EL (cell line): ENCODE measurements at places on chromosomes 2 and 18.

- no peak for DNase-seq
These were observed 55.8 kb downstream of the ASXL2 start for GRCh38 chr2:25822190-25823117.

DNA sequence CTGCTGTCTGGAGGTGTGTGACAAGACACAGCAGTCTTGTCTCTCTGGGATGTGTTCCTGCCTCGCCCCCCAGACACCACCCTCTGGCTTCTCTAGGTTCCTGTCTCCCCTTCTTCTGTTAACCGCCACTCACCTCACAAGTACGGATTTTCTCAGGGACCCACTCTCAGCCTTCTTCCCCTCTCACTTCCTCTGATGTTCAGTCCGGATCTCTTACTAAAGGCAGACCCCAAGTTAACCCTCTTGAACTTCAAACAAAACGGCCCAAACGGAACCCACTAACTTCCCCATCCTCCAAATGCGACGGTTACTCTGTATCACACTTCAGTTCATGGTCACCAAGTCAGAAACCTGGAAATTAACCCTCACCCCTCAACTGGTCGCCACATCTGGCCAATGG lies 32.0 kb downstream of the B4GALT6 start:
- DNase-seq: no peak

- no peak for DNase-seq
These were observed 1082.0 kb downstream of the SOCS6 start for GRCh38 chr18:71370671-71371445.

GRCh38 chr2:159003555-159003954 lies 35.1 kb downstream of the TANC1 start:
- no peak for DNase-seq

GRCh38 chr2:41735476-41735875 lies 312.3 kb upstream of the PKDCC start:
- no peak for DNase-seq

DNA sequence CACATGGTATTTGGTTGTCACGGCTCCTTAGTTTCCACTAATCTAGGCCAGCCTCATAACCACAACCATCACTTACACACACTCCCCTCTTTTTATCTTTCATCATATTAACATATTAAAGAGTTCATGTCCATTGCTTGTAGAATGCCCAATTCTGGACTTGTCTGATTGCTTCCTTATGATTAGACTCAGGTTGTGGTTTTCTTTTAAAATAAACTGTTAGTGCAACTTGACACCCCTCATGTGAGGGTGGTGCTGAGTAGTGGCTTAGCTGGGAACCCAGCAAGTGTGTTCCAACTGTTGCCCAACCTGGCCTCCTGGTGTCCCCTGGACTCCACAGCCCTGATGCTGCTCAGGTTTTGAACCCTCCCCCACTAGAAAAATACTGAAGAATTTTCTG lies 20.1 kb upstream of the CD207 start:
- no peak for DNase-seq

- no peak for DNase-seq
These were observed 127.8 kb downstream of the MEP1B start for GRCh38 chr18:32317651-32318050.

- DNase-seq: no peak
These were observed 3.7 kb downstream of the FAM98A start for GRCh38 chr2:33595385-33595784.

DNA sequence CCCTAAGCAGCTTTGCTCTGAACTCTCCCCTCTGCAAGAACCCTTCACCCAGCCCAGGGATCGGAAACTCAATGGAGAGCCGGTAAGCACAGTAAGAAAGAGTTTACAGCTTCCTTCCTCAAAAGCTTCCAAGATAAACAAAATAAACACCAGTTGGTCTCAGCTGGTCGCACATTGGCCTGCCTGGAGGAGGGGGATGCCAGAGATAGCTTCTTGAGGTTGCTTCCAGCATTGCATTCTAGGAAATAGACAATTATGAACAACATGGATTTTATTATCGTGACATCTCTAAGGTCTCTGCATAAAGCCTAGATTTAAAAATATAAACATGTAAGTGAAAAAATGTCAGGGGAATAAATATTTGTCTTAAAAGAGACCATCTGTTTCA lies 141.5 kb upstream of the PKDCC start:
- DNase-seq: no peak

DNA sequence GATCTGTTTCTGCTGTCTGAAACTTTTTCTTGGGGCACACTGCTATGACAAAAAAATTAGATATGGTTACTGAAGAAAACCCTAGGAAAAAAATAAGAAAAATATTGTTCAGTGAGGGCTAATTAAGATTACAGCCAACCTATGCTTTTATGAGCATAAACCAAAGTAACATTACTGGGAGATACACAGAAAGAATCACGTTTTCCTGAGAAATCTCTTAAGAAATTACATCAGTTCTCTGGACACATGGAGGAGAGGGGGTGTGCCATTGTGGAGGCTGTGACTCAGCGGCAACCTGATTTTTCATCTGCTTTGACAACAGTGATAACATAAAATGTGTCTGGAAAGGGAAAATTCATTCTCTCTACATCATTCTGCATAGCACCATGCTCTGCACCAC lies 13.4 kb upstream of the NMI start:
- DNase-seq: peak; percentile 50

GRCh38 chr2:160380611-160381010 lies 113.0 kb downstream of the RBMS1 start:
- no peak for DNase-seq

- no peak for DNase-seq
These were observed 200.3 kb downstream of the PDE11A start for GRCh38 chr2:177872286-177872685.

DNA sequence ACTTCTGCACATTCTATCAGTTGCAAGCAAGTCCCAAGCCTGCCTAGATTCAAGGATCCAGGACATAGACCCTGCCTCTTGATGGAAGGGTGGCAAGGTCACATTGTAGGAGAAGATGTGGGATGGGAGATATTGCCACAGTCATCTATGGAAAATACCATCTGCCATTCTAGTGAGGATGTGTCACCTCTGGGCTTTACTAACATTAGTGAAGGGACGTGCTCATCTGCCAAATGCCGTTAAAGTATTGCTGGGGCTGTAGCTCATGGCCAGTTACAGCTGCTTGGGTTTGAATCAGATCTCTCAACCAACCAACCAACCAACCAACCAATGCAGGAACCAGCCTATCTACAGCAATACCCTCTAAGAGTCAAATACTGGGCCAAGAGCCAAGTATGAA lies 49.0 kb downstream of the E2F6 start:
- no peak for DNase-seq

DNA sequence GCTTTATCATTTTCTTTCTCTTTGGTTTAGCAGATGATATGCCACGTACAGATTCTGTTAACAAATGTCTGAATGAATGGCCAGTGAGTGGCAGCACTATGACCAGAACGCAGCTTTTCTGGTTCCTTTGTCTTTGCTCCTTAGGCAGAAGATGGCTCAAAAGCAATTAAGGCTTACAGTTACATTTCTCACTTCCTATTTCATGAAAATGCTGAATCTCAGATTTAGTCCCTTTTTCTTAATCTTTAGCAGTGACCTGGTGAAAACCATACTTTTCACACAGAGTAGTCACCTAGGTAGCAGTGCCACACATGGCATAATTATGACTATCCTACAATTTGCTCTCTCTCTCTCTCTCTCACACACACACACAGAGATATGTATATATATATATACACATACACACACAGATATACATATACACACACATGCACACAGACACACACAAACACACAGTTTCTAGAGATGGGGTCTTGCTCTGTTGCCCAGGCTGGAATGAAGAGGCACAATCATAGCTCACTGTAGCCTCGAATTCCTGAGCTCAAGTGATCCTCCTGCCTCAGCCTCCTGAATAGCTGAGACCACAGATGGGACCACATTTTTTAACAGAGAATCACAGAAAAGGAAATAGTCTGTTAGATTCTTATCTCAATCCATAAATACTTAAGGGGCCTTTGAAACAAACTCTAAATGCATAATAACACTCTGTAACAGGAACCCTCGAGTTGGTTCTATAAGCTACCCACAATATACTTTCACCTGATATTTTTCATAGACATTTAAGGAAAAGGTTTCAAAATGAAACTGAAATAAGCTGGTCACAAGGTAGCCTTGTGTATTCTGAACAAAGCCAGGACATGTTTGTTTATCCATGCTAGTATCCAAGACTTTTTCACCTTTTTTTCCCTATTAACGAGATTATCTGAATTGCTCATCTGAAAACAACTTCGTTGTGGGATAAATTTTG lies 11.6 kb downstream of the PDE6D start:
- peak; percentile 18 for DNase-seq

GRCh38 chr2:85861180-85861579 lies 27.6 kb downstream of the ST3GAL5 start:
- DNase-seq: no peak

GRCh38 chr18:73756256-73757091 lies 391.2 kb downstream of the FBXO15 start:
- DNase-seq: no peak

- DNase-seq: no peak
These were observed 6.6 kb downstream of the ERFE start for GRCh38 chr2:238165288-238165921.

DNA sequence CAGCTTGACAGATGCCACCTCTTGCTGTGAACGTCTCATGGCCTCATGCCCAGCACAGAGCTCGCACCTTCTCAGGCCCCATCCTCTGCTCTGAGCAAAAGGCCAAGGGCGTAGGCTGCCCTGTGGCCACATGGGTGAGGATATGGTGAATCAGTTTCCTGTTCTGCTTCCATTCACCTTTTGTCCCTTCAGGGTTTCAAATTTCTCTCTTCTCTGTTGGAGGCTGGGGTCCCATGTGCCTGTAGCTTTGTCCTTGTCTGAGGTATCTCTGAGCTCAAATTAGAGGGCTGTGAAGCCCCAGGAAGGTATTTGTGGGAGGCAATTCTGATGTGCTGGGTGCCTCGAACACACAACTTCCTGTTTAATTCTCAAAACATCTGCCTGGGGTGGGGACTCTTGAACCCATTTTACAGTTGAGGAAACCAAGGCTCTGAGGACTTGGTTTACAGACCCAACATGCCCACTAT lies 29.0 kb downstream of the ZAP70 start:
- no peak for DNase-seq

DNA sequence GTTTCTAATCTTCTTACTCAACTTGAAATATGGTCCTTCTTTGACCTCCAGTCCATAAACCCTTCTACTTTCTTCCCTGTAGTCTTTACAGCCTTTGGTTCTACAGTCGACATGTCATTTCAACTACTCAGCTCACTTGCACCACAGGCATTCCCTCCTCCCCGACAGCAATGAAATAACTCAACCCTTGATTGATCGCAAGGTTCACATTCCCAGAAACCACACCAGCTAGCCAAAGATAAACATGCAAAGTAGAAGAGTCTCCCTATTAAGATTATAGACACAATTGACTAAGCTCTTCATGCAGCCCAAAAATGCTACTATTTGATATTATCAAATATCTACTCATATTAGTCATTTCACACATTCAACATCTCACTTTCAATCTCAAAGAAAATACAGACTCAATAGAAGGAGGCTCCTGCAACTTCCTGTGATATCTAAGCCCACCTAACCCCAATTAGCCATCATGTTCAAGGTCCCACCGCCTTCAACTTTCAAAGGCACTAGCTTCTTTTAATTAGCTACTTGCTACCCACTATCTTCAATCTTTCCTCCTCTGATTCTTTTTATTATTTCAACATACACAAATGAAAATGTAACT lies 50.8 kb downstream of the RTTN start:
- DNase-seq: peak; percentile 96

DNA sequence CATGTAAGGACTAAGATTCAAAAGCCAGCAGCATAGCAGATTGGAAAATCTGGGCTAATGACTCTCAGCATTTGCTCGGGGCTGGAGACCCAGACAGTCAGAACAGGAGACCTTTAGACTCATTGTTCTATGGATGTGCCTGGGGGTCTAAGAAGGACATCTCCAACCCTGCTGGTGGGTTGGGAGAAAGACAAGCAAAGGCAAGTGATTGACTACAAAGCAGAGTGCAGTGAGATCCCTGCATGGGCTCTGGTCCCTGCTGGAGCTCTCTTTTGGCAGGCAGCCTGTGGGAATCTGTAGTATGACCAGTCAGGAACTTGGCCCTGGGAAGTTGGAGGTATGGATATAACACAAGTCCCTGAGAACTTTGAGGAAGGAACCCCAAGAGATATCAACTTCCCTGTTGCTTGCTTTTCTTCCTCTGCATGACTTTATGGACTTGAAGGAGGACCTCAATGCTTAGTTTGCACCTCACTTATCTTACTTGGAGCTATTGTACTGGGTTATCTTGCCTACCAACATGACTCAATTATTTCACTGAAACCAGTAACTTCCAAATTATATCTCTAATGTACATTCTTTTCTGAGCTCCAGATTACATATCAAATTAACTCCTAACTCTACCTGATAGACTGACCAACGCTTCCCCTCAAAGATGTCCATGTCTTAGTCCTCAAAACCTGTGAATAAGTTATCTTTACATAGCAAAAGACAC lies 236.0 kb downstream of the CYRIA start:
- DNase-seq: no peak

GRCh38 chr2:224025874-224026273 lies 13.2 kb downstream of the SERPINE2 start:
- DNase-seq: no peak

DNA sequence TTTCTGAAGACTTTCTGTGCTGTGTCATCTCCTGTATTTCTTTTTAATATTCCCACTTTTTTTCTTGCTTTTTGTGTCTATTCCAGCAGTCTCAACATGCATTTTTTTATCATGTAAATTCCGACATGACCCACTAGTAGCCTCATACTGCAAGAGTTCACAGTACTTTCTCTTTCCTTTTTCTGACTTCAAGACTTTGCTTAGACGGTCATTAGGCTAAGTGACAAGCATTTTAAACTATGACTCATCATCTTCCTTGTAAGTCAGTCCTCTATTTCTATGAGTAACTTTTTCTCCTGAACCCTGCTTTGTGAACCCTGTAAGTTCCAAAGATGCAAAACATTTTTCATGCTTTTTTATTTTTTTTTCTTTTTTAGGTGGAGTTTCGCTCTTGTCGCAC lies 381.2 kb downstream of the TXNL1 start:
- peak; percentile 80 for DNase-seq

- DNase-seq: no peak
These were observed 39.6 kb upstream of the KLF7 start for GRCh38 chr2:207205173-207205957.

DNA sequence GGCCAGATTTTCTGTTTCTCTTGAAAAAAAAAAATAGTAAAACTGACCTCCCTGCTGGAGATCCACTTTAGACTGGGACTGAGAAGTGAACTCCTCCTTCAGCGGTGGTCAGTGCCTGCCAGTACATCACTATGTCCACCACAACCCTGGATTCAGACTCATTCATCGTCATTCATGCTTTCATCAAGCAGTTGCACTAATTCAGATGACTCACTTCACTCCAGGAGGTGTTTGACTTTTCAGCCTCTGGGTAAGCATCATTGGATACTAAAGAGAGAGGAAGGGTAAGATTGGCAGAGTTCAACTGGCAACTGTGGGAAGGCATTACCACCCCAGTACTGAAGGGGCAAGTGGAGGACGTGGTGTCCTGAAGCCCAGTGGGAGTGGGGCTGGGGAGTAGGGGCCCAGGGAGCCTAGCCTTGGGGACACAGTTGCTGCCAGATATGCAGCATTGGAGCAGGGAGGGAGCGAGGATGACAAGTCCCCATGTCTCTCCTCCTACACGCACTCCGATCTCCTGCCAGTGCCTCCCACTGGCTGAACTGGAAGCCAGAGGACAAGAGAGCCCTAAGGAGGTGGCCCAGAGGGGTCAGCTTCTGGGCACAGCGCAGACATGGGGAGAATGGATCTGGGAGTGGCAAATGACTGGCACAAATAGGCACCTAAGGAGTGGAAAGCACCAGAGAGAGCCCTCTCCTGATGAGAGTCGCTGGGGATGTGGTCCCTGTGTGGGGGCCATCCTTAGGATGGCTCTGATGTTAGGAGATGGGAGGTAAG lies 111.1 kb downstream of the TGFA start:
- no peak for DNase-seq
